OCI-M1 (cell line): ENCODE measurements at places on chromosomes 1 and 21.
A peak's percentile ranks its signal among the peaks of the same experiment; 100 is the strongest.

DNA sequence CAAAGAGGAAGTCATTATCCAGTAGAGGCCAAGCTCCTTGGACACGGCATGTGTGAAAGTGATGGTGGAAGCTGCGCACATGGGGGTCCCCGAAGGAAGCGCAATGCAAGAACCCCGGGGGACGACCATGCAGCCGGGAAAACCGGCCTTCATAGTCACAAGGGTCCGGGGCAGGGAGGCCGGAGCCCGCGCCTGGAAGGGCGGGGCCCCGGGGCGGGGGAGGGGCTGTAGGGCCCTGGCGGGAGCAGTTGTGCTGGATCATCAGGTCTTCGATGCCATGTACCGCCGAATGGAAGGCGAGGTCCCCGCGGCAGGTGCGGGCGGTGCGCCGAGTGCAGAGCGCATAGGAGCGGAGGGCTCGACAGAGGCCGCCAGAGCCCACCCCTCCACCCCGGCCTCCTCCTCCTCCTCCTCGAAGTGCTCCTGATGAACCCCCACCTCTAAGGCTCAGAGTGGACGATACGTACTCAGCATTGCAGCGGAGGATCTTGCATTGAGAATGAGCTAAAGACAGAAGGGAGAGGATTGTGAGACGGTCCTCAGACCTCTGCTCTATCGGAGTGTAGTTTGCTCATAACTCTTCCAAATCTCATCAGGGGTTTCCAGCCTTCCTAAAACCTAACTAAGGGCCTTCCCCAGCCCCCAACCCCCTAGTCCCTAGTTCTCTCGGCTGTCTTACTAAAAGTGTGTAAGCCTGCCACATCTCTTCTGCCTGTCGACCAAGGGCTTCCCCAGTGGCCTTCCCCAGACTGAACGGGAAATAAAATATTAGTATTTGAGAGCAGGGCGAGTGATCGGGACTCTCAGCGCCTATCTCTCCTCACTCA, 2.1 kb downstream of the HJV start:
- no peak for DNase-seq

DNA sequence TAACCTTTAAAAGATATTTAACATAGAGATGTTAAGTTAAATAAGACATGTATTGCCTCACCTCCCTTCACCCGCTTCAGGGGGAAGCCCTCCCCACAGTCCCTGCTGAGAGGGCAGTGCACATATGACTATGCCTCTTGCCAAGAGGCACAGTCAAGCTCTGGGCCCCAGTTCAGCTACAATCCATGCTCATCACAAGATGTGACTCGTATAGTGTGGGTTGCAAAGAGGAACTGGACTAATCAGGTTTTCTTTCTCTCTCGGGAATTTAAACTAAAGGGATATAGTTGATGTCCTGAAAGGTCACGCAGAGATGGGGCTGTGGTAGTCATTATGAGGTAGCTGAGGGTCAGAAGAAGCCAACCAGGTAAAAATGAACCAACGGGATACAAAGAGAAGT, 35.6 kb downstream of the LYST start:
- peak; percentile 48 for DNase-seq

GRCh38 chr1:23473037-23473800, 10.8 kb downstream of the ASAP3 start:
- DNase-seq: no peak

DNA sequence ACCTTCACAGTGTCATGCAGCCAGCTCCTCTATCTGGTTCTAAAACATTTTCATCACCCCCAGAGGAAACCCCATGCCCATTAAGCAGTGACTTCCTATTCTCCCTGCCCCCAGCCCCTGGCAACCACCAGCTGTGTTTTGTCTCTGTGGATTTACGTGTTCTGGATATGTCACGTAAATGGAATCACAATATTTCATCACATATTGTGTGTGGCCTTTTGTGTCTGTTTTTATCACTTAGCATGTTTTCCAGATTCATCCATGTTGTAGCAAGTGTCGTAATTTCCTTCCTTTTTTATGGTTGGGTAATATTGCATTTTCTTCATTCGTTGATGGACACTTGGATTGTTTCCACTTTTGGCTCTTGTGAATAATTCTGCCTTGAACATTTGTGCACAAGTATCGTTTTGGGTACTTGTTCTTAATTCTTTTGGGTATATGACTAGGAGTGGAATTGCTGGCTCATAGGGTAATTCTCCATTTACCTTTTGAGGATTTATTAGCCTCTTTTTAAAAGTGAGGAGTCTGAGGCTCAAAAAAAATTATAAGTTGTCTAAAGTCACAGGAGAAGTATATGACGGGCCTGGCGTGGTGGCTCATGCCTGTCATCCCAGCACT, 127.0 kb downstream of the MRPS6 start:
- DNase-seq: no peak

GRCh38 chr1:36864182-36864822, 170.0 kb downstream of the GRIK3 start:
- peak; percentile 23 for DNase-seq

DNA sequence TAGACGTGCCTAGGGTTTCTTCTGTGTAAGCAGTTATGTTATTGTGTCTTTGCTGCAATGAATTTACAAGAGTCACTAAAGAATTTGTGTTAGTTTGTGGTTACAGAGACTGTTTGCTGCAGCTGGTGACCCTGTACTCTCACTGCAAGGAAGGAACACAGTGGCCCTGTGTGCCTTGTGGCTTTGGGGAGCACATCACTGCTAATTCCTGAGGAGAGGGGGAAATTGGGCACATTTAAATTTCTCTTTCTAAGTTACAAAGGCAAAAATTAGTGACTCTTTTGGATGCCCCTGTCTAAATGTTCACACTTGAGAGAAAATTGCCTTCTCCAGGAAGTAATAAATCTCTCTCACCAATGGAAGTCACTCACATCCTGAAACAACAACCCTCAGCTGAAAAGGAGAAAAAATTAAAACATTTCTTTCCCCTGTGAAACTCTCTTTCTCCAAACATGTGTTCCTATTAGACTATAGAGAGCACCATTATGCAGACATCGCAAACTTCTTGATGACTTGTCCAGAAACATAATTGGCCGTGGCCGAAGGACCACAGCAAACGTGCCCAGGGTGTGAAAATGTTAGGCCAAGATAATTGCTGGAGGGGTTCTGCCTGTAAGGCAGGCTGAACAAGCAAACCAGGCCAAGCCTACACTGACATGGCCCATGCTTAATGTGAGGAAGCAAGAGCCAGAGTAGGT, 32.3 kb upstream of the SPAG17 start:
- no peak for DNase-seq
